ENCODE measurements at places on chromosomes 3 and 15. TPM values are rescaled to one million over a fixed set of nuclear protein-coding genes. Genes with fewer than 3 reads are reported as not detected.

DNA sequence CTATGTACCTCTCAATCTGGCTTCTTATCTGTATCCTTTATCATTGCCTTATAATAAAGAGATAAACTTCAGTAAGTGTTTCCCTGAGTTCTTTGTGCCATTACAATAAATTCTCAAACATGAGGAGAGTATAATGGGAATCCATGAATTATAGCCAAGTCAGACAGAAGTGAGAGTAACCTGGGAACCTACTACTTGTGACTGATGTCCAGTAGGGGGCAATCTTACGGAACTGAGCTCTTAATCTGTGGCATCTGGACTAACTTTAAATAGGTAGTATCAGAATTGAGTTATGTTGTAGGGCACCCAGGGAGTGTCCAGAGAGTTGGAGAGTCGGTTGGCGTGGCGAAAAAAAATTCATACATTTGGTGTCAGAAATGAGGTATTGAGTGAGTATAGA is 542.6 kb downstream of the ZBBX start:
- DNase-seq: no peak

- DNase-seq: no peak
These were observed 5.9 kb upstream of the BOC start for GRCh38 chr3:113205481-113205880.

DNA sequence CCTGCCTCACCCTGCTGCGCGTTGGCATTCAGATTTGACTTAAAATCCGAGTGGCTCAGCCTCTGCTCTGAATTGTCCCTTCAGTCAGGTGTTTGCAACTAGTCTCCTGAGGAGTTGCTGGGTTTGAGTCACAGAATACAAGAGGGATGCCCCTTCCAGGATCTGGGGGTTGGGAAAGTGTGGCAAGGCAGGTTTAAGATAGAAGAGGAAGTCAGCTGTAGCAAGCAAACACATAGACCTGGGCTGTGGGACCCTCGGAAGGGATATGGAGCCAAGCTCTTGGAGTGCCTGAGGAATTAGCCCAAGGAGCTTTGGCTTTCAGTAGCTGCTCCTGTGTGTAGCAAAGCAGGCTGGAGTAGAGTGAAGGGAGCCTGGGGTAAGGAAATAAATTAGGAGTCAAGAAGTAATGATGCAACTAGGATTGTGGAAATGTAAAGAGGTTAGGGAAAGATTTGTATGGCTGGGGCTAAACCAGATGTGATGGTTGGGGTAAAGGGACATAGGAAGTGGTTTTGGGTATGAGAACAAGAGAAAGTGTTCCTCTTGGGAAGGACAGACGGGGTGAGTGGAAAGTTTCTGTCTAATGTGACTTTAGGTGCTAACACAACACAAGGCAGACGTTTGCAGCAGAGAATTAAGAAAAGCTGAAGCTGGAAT is 41.2 kb downstream of the RAB7A start:
- no peak for DNase-seq

DNA sequence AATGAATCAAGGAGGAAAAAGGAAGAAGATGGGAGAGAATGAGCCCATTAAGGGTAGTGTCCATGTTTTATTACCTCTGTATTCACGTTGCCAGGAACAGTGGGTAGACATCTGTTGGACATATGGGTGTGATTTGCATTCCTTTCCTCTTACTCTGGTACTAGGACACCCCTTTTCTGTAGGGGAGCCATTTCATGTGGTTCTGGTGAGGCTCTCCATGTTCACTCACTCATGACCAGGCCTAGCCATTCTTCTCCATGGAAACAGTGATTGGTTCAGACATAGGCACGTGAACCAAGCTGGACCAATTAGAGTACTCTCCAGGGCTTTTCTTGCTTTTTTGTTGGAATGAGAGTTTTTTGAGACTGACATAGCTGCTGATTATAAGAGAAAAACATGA is 39.6 kb upstream of the PDCD6IP start:
- DNase-seq: no peak

DNA sequence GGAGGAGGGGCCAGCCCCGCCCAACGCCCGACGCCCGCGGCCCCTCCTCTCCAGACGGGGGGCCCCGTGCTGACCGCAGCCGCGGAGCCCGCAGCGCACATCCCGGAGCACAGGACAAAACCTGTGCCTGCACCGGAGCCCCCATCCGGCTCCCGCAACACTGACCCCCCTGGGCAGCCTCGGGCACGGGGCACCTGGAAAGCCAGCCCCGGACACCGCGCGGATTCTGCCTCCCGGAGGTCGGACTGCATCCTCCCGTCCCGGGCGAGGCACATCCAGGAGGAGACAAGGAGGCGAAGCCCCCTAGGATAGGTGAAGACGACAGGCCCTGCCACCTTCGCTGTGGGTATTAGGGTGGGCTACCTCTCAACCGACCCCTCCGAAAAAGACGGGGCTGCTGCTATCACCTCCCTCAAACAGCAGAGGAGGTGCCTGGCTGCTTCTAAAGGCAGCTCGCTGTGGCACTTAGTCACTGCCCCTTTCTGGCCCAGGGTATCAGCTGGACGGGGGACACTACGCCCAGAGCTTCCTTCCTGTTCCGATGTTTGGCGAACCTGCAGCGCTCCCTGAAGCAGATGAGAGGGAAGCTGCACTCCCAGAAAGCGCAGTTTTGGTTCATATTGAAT is 10.6 kb downstream of the XXYLT1 start:
- no peak for DNase-seq

DNA sequence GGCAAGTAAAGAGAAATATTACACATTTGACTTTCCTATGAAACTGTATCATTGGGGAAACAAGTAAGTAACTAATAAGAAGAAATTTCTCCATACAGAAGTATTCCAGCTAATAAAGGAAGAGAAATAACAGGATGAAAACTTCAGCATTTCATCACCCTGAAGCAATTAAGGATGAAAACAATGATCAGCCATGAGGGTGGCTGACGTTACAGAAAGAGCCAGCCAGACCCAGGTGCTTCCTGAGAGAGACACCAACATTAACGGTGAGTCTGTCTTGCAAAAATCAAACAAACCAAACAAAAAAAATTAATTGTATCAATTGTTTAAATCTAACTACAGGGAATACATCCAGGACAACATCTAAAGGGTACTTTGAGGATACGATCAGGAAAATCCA is 190.0 kb downstream of the ARRDC4 start:
- no peak for DNase-seq

- DNase-seq: no peak
These were observed 119.6 kb upstream of the CTDSPL start for GRCh38 chr3:37742121-37742520.

DNA sequence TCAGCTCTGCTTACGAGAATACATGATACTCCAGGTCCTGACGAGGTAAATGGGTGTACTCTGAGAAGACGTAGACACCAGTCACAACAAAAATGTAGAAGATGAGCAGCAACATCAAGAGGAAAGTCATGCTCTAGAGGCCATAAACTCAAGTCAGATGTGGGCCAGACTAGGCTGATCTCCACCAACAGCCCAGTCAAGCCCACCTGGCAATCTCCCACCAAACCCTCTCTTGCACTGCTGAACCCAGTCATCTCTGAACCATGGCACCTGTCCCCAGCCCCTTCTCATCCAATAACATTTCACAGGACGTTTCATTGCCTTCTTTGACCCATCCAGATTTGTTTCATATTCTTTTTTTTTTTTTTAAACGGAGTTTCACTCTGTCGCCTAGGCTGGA is 10.8 kb upstream of the PDIA3 start:
- DNase-seq: no peak

DNA sequence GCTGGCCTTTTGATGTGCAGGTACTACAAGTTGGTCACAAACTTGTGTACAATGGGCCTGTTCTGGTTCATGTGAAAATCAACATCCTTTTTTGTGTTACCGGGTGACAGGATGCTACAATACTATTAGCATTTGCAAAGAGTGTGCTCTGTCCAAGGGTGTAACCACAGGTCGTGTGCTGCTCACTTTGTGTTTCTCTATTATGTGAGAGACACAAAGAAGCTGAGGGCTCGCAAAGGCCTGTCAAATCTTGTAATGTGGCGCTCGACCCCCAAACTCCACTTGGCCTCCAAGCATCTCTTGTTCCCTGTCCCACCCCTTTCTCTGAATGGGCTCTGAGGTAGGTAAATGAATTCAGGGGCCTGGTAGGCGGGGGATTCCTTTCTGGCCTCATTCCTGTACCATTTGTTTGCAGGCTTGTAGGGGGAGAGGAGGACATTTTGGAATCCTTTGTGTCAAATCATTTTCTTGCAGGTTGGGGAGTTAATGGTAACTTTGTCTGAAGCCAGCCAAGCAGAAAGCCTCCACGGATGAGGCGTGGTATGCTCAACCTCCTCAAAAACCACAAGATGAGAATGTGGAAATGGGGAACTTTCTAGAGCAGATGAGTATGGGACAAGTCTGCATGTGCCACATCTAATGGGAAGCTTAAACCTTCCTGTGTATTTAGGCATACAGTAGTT is 109.1 kb downstream of the OPA1 start:
- DNase-seq: no peak

- DNase-seq: no peak
These were observed 446.8 kb upstream of the DPH6 start for GRCh38 chr15:35992791-35993190.

DNA sequence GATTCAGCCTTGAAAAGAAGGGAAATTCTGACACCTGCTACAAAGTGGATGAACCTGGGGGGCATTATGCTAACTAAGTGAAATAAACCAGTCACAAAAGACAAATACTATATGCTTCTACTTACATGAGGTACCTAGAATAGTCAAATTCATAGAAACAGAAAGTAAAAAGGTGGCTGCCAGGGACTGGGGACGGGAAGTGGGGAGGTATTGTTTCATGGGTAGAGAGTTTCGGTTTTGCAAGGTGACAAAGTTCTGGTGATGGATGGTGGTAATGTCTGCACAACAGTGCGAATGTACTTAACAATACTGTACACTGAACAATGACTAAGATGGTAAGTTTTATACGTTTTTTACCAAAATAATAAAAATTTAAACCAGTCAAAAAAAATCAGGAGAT is 4.8 kb downstream of the IDH2 start:
- no peak for DNase-seq

DNA sequence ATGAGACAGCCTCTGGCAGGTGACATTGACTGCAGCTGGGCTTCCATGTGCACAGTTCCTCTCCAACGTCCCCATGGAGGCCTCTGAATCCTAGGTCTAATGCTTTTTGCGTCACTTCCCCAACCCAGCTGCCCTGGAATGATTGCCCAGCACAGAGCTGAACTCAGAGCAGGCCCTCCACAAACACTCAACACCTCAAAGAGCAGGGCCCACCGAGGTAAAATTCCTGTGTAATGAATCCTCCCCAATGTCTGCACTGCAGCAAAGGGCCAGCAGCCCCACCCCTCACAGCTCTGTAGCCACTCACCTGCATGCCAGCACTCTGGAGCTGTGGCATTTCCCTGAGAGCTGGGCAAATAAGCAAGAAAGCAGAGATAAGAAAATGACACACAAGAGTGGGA is 42.6 kb upstream of the DUSP7 start:
- DNase-seq: no peak

DNA sequence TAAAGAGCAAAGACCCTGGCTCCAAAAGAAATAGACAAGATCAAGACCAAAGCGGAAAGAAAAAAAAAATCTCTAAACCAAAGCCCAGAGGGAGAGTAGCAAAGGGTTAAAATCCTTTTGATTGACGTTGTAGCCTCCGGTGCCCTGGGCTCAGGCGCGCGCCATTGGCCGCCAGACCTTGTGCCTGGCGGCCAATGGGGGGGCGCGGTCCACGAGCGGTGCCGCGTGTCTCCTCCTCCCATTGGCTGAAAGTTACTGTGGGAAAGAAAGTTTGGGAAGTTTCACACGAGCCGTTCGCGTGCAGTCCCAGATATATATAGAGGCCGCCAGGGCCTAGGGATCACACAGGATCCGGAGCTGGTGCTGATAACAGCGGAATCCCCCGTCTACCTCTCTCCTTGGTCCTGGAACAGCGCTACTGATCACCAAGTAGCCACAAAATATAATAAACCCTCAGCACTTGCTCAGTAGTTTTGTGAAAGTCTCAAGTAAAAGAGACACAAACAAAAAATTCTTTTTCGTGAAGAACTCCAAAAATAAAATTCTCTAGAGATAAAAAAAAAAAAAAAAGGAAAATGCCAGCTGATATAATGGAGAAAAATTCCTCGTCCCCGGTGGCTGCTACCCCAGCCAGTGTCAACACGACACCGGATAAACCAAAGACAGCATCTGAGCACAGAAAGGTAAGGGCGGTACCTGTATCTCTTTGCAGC is at the start of gene HES1:
Gene HES1 (plus strand): TSS at position 343 of the 713 bp plus-strand sequence. CDS start 233 bp downstream, at position 576.
- peak; percentile 98 for DNase-seq

- DNase-seq: no peak
These were observed 528 bp upstream of the NIT2 start for GRCh38 chr3:100333970-100334487.

- DNase-seq: no peak
These were observed 69.6 kb downstream of the LRTM1 start for GRCh38 chr3:54858093-54858785.

- peak; percentile 68 for DNase-seq
These were observed 832 bp downstream of the TGFBR2 start for GRCh38 chr3:30607032-30607833.

DNA sequence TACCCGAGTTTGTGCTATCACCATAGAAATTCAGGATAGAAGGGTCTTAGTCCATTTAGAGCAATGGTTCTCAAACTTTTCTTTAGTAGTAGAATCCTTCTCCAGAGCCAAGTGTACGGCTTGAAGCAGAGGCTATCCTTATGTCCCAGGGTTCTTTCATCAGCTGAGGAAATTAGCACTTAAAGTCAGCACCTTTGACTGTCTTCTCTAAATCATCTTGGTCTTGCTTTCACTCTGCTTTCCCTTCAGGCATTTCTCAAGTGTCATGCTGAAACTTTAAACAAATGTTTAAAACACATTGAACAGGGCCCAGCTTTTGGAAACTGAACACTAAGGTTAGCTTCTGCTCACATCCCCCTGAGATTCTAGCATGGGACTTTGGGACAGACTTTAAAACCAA is 78.2 kb downstream of the TM4SF4 start:
- DNase-seq: no peak

- DNase-seq: no peak
These were observed 155.4 kb downstream of the PDZRN3 start for GRCh38 chr3:73469331-73469730.

- DNase-seq: no peak
These were observed 103.4 kb upstream of the HACD2 start for GRCh38 chr3:123688241-123688747.

GRCh38 chr3:64520334-64520733 is 167.5 kb downstream of the ADAMTS9 start:
- DNase-seq: no peak

DNA sequence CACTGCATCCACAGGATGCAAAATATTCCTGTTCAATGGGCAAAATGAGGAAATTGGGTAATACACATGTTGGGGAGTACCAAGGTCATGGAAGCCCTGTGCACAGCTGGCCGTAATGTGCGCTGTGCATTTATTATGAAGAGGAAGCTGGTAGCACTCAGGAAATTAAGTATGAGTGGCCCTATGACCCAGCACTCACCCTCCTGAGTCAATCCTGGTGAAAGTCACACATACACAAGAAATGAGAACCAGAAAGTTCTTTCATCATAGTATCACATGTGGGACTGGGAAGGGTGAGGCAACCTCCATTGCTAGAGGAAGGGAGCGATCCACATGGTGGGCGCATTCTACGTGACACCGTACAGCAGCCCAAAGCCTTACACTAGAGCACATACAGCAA is 11.4 kb upstream of the PRR20G start:
- no peak for DNase-seq

Gene PSMA4
- polyA plus RNA-seq: 255 TPM

Gene NPAP1
- 0.20 TPM for polyA plus RNA-seq

Gene FANCD2OS
- not detected for polyA plus RNA-seq

Gene ANKUB1
- polyA plus RNA-seq: not detected

Gene WDR93
- polyA plus RNA-seq: 4.0 TPM

Gene DTX3L
- polyA plus RNA-seq: 12.6 TPM

Gene GUCA1C
- 0.57 TPM for polyA plus RNA-seq

Gene HCN4
- 1.3 TPM for polyA plus RNA-seq

Gene SPATA16
- not detected for polyA plus RNA-seq

Gene CLEC3B
- polyA plus RNA-seq: 44.4 TPM

Gene GTF2A2
- polyA plus RNA-seq: 116 TPM
